Liver (tissue), 10 donors: ENCODE measurements at places on chromosomes 6 and 20. TPM values are rescaled to one million over a fixed set of nuclear protein-coding genes. Genes with fewer than 3 reads are reported as not detected.

DNA sequence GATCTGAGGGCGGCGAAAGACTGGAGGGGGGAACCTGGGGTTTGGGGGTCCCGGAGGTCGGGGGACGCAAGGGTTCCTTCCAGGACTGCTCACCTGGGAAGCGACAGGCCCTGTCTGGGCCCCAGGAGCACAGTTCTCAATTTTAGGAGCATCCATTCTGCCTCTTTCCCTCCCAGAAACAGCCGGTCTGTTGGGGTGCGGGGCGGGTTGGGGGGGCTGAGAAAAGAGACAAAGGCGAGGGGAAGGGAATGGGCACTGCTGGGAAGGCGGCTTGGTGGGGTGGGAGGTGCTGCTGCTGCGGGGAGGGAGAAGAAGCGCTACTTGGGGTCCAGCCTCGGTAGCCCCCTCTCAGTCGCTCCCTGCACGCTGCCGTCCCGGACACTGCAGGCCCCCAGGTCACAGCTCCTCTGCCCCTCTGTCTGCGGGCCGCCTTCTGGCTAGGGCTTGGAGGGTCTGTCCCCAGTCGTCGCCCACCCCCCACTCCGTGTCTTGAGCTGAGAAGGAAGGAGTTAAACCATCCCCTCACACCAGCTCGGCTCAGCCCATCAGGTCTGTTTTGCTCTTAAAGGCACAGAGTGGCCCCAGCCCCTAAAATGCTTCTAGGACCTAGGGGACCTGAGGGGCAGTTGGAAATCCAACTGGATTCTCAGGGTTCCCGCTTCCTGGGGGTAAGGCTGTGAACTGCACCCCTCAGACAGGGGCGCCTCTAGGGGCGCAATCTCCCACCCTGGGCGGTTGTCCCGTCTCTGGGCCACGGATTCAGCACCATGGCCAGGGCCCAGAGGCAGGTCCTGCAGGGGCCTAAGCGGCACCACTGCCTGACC, 690 bp downstream of the GDAP1L1 start:
- no peak overlapping the region for H3K4me3 ChIP-seq
- H3K27ac ChIP-seq, result no peak overlapping the region
- H3K4me1 ChIP-seq, result peaks cover 3% of the 10 kb centered on the region
- DNase-seq, result peak; percentile 56

GRCh38 chr6:46706464-46706863, 18.8 kb downstream of the TDRD6 start:
- DNase-seq, result no peak
- no peak overlapping the region for H3K27ac ChIP-seq
- peaks cover 2% of the 10 kb centered on the region for H3K36me3 ChIP-seq
- no peak overlapping the region for H3K4me3 ChIP-seq
- no peaks in the 10 kb centered on the region for H3K27me3 ChIP-seq

DNA sequence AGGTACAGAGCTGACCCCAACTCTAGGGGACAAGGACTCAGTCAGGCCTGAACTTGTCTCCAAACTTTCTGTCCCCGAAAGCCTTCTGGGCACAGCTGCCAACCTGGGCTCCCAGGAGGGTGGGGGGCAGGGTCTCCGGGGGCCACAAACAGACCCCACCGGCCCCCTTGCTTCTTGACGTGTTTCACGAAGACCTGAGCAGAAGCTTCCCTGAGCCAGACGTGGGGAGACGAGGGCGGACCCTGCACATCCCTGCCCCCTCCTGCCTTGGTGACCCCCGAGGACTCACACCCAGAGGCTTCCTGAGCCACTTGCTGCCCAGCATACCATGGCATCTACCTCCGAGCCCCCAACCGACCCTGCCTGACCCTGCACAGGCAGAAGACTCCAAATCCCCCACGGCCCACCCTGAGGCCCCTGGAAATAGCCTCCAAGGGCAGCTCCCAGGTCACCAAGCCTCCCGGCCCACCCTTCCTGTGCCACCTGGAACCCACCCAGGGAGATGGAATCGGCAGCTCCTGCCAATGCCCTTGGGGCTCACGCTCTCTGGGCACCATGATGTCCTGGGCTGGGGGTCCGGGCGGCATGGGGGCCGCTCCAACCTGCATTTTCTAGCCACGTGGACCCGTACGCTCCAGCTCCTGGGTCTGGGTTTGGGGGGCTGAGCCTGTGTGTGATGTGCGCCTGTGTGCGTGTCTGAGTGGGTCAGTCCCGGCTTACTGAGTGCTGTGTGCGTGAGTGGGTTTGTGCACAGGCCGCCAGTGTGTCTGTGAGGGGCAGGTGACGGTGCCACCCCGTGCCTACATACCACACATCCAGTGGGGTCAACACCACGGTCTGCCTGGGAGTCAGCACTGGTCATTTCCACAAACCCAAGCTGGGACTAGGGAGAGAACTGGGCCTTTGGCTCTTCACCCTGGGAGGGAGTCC, 2.5 kb upstream of the PTK6 start:
- no peak for DNase-seq
- no peaks in the 10 kb centered on the region for H3K36me3 ChIP-seq
- H3K27ac ChIP-seq, result no peak overlapping the region
- no peaks in the 10 kb centered on the region for H3K27me3 ChIP-seq

C20orf144 gene
- not detected for total RNA-seq
